ENCODE measurements at places on chromosomes 6 and 20.

- DNase-seq: no peak
These were observed 56.0 kb downstream of the ADGRB3 start for GRCh38 chr6:68691120-68691519.

DNA sequence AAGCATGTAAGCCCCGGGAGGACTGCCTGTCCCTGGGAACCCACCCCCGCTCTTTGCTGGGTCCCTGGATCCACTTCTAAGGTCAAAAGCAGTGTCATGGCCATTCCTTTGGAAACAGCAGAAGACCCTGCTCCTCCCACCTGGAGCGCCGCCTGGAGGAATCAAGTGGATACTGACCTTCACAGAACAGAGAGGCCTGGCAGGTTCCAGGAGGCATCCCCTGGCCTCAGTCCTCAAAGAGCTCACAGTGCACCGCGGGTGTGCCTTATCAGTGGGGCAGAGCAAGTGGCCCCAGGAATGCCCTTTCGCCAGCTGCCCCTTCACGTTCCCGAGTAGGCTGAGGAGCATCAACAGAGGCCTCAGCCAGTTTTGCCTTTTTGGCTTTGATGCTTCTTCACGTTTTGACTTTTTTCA, 11.1 kb upstream of the SLC4A11 start:
- peak; percentile 55 for DNase-seq

GRCh38 chr20:1712634-1713624, 55.4 kb upstream of the SIRPG start:
- DNase-seq: no peak

- DNase-seq: no peak
These were observed 165.6 kb downstream of the ZFP64 start for GRCh38 chr20:52025938-52026337.

- no peak for DNase-seq
These were observed 180.5 kb downstream of the ISM1 start for GRCh38 chr20:13401596-13401995.

GRCh38 chr6:30149858-30150550, 11.0 kb downstream of the TRIM10 start:
- peak; percentile 38 for DNase-seq

DNA sequence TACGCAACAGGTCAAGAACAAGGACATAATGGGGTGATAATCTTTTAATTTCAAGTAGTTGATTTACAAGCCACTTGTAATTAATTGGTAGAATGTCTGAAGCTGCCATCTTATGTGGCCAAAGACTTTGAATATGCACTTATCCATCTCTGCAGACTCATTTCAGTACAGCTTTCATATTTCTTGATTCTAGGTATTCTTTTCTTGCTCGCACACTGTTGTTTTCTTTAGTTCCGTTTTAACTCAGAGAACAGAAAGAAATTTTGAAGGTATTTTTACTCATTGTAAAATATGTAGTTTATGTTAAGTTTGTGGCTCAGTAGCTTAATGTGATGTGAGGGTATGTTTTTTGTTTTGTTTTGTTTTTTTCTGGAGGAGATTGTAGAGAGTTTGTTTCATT, 73.9 kb downstream of the UBR2 start:
- DNase-seq: no peak

- no peak for DNase-seq
These were observed 96.2 kb downstream of the EYA4 start for GRCh38 chr6:133337308-133337707.

DNA sequence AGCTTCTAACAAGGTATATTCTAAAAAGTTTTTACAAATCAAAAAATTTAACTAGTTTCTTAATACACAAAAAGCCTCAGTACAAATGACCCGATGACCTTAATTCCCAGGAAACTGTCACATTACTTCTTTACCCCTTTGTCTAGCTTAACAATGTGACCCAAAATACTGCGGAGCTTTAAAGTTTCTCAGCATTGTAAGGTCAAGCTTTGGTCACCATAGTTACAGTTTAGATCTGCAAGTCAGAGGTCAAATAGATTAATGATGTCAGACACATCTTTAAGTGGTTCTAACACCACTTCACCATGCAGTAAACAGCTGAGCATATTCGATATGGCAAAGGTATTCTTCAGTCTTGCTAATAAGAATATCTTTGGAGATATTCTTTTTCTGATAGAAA, 36.8 kb upstream of the FLRT3 start:
- DNase-seq: no peak

- DNase-seq: peak; percentile 75
These were observed 121.2 kb upstream of the LAMP5 start for GRCh38 chr20:9392892-9393857.

DNA sequence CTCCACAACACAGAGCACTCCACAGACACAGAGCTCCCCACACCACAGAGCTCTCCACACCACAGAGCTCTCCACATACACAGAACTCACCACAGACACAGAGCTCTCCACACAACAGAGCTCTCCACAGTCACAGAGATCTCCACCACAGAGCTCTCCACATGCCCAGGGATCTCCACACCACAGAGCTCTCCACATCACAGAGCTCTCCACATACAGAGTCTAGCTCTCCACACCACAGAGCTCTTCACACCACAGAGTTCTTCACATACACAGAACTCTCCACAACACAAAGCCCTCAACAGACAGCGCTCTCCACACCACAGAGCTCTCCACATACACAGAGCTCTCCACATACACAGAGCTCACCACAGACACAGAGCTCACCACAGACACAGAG, 55.3 kb downstream of the ERMARD start:
- DNase-seq: no peak

- DNase-seq: no peak
These were observed 40.5 kb upstream of the NCOA3 start for GRCh38 chr20:47461120-47461685.

GRCh38 chr6:134331256-134331655, 13.3 kb upstream of the SGK1 start:
- DNase-seq: no peak

DNA sequence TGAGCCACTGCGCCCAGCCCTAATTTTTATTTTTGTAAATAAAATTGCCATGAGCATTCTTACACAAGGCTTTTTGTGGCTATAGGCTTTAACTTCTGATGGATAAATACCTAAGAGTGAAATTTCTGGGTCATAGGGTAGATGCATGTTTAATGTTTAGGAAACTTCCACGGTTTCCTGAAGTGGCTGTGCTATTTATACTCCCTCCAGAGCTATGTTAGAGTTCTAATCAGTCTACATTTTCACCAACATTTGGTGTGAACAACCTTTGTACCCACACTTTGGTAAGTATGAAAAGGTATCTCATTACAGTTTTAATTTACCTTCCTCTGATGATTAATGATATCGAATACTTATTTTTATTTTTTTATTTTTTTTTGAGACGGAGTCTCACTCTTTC, 6.1 kb upstream of the MAS1 start:
- no peak for DNase-seq

DNA sequence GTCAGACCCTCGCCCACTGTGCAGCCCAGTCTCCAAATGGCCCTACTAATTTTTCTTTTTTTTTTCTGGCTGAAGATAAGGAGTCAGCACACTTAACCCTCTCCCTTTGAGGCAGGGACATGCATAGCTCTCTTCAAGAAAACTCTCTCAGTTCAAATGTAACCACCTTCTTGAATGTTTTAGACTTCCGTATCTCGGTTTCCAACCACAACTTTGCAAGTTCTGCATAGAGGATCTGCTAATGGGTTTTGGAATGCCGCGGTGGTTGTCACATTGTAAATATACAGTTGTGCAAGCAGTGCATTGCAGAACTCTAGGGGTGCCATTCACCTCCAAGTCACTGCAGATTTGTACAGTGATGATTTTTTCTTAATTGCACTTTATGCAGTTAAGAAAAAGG, 59.4 kb upstream of the SLC35B3 start:
- DNase-seq: peak; percentile 13

GRCh38 chr20:45765980-45766379, 25.7 kb downstream of the WFDC3 start:
- DNase-seq: no peak

DNA sequence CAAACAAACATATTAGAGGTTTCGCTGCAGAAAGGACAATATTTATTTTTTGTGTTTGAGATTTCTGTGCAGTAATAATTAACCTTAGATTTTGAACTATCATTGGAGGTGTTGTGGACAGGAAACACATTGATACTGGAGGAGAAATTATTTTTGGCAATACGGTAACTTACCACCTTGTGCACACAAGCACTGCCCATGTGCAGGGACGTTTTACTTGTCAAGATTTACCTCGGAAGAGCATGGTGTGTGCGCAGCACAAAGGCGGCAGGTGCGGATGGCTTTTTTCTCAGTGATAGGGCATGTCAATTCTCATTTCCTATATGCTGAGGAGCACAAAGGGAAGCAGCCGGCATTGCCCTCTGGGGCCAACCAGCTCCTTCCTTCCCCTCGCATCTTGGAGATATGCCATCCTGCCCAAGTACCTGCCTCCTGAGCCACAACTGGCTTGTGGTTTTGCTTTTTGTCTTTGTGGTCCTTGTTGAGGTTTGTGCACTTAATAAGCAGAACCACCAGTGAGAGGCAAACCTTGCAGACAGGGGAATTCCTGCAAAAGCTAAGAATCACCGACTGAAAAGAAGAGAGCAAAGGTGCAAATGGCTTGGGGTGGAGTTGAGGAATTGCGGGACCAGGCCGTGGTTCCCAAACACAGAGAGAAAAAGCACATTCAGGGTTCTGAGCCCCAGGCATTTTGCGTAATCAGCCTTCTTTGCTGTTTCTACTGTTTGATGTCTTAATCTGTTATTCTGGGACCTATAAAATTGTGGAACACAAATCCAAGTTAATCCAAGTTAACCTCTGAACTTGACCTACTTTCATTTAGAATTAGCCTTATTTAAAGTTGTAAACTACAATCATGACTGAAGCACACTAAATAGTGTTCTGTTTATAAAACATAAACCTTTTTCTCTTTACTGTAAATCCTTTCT, 21.9 kb downstream of the SAMD5 start:
- DNase-seq: no peak

DNA sequence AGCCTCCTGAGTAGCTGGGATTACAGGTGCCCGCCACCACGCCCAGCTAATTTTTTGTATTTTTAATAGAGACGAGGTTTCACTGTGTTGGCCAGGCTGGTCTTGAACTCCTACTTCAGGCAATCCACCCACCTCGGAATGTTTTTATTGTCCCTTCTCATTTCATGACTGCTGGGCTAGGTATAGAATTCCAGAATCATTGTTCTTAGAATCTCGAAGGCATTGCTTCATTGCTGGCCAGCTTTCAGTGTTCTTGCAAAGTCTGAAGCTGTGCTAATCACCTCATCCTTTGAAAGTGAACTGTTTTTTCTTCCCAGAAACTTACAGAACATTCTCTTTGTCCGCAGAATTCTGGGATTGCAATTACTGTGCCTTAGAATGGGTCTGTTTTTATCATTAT, 49.0 kb downstream of the PTPN1 start:
- DNase-seq: no peak

- DNase-seq: peak; percentile 96
These were observed 11.4 kb downstream of the LBP start for GRCh38 chr20:38357653-38358207.

- DNase-seq: no peak
These were observed 126.3 kb downstream of the KIF16B start for GRCh38 chr20:16446991-16447390.

DNA sequence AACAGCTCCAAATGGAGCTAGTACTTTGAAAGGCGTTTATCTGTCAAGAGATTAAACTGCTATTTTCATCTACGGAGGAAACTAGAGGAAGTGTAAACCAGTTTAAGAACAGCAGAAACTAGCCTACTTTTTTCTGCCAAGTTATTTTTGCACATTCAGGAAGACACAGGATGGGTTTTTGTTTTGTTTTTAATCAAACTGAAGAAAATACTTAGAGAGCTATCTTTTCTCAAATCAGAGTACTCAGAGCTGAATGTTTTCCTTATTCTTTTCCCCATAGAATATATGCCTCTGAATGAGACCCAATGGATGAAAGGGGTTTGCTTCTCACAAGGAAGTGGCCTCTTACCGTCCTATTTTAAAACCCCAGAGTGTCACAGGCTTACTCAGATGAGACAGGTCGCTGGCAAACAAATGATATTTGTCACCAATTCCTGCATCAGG, 538.5 kb downstream of the CD83 start:
- DNase-seq: peak; percentile 46

DNA sequence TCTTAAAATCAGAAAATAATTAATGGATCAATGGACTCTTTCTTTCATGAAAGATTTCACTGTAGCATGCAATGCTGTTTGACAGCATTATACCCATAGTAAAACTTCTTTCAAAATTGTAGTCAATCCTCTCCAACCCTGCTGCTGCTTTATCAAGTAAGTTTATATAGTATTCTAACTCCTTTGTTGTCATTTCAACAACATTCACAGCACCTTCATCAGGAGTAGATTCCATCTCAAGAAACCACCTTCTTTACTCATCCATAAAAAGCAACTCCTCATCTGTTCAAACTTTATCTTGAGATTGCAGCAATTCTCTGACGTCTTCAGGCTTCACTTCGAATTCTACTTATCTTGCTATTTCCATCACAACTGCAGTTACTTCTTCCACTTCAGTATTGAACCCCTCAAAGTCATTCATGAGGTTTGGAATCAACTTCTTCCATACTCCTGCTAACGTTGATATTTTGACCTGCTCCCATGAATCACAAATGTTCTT, 26.4 kb upstream of the BACH2 start:
- peak; percentile 22 for DNase-seq

DNA sequence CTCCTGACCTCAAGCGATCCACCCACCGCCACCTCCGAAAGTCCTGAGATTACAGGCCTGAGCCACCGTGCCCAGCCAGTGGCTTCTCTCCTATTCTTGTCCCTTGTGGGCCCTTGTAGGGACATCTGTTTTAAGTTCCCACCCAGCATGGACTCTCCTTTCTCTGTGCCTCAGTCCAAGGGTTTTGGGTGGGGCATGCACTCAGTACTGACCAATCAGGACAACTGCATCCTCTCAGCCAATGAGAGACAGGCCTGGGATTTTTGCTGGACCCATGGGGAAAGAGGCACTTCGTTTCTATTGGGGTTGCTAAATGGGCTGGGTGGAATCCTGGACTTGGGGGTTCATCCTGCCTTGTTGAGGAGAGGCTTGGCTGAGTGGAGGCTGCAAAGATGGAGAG, 34.4 kb downstream of the SNAI1 start:
- DNase-seq: no peak

DNA sequence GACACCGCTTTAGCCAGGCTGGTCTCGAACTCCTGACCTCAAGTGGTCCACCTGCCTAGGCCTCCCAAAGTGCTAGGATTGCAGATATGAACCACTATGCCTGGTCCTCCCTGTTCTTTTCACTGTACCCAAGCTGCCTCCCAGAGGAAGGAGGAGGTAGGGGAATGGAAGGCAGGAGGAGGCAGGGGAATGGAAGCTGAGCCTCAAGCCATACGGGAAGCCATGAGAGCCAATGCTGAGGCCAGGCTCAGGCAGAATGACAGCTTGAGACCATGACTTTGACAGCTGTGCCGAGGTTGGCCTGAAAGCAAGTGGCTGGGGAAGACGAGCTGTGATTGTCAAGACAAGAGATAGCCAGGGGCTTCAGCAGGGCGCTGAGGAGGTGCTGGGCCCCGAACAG, 13.6 kb upstream of the ZNF335 start:
- peak; percentile 50 for DNase-seq

Data from OCI-M1 (cell line).